GM12892 (cell line): ENCODE measurements at places on chromosomes 7 and 10.

GRCh38 chr7:106393564-106394251 is 108.9 kb upstream of the NAMPT start:
- DNase-seq = no peak

DNA sequence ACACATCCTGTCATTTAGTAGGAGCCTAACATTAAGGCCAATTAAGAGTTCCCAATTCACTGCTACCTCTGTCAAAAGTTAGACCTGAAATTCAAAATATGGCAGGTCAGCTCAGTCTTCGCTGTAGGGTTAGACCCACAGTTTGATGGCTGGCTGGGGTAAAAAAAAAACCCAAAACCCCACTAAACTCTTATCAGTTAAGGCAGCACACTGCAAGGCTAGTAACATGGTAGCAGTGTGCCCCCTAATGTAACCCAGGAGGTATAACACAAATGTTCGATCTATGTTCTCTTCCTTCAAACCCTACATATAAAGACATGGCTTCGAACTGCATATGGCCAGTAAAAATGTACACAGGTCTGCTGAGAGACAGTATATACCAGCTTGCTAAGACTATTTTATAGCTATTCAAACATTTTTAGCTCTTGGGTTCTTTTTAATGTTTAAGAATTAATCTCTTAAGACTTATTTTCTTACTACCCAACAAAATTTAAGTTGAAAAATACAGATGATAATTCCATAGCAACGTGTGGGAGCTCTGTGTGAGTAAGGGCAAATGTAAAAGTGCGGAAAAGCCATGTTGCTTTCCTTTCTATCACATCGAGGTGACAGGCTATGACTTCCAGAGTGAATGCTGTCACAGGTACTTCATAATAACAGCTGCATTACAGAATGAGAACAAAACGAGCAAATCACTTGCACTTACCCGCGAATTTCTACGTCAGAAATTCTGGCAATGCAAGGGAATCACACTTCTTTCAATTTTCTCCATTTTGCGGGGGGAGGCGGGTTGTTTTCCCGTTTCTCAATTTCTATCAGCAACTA is 168.4 kb upstream of the IMMP2L start:
- no peak for DNase-seq

- DNase-seq = no peak
These were observed 732.1 kb upstream of the POT1 start for GRCh38 chr7:125661677-125662076.

GRCh38 chr10:133474665-133475424 is 21.1 kb downstream of the SCART1 start:
- no peak for DNase-seq

DNA sequence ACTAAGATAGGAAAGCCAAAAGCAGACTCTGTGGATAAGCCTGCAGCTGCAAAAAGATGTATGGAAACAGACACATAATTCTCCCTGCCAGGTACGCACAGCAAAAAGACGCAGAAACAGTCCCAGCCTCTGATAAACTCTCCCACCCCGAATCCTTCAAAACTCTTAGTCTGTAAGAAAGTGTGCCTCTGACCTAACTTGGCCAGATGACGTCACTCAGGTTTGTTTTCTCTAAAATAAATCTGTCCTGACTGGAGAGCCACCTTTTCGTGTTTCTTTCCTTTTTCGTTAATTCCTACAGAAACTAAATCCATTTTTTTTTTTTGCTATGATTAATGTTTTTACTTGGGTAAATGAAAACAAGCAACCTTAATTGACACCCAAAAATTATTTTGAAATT is 793.8 kb downstream of the SORCS1 start:
- no peak for DNase-seq

GRCh38 chr10:4062751-4063150 is 277.7 kb upstream of the KLF6 start:
- no peak for DNase-seq

GRCh38 chr10:34147641-34148304 is 667.3 kb downstream of the PARD3 start:
- no peak for DNase-seq

GRCh38 chr7:157500171-157500960 is 163.6 kb downstream of the DNAJB6 start:
- DNase-seq = no peak
